ENCODE measurements at places on chromosomes 12 and 14.

DNA sequence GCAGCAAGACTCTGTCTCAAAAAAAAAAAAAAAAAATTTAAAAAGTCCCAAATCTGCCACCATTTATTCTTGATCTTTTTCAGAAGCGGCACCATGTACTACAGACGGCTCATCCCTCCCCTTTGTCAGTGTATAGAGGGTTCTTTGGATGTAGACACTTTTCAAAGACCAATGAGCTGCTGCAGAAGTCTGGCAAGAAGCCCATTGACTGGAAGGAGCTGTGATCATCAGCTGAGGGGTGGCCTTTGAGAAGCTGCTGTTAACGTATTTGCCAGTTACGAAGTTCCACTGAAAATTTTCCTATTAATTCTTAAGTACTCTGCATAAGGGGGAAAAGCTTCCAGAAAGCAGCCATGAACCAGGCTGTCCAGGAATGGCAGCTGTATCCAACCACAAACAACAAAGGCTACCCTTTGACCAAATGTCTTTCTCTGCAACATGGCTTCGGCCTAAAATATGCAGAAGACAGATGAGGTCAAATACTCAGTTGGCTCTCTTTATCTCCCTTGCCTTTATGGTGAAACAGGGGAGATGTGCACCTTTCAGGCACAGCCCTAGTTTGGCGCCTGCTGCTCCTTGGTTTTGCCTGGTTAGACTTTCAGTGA is 6.5 kb upstream of the ACACB start:
- no peak for DNase-seq

DNA sequence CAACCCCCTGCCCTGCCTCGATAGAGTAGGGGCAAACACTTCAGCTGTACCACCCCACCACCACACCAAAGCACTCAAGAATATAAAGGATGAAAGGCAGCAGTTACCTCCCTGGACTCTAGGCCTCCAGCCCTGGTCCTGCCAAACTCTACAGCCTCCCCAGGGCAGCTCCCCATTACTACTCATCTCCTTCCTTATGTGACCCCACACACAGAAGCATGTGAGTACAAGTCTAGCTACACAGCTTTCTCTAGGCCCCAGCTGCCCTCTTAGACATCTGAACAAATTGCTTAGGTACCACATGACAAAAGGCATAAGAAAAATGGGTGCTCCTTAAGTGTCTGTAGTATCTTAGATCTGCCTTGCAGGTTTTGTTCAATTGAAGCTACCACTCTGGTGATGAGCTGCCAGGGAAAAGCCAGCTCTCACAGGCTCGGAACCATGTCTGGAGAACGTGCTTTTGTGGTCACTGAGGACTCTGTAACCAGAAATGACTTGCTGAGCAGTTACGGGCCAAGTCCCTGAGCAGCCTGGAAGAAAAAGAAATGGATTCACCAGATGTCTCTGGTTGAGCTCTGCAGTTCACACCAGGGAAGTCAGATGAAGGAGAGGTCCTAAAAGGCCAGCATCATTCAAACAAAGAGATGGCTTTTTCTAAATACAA is 32.8 kb downstream of the FMNL3 start:
- DNase-seq, result no peak

GRCh38 chr12:10385166-10385613 is 4.7 kb downstream of the KLRK1 start:
- DNase-seq, result no peak

DNA sequence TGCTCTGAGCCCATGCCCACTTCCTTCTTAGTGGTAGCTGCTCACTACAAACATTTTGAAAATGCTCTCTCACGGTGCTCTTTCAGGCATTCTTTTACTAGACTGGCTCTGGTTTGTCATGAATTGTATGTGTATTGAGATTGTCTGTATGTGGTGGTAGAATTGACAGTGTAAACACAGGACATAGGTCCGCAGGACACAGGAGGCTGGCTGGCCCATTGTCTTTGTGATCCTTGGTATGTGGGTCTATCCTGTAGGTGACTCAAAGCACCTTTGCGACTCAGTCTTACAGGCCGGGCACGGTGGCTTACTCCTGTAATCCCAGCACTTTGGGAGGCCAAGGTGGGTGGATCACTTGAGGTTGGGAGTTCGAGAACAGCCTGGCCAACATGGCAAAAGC is 250.9 kb downstream of the C12orf75 start:
- DNase-seq, result no peak

DNA sequence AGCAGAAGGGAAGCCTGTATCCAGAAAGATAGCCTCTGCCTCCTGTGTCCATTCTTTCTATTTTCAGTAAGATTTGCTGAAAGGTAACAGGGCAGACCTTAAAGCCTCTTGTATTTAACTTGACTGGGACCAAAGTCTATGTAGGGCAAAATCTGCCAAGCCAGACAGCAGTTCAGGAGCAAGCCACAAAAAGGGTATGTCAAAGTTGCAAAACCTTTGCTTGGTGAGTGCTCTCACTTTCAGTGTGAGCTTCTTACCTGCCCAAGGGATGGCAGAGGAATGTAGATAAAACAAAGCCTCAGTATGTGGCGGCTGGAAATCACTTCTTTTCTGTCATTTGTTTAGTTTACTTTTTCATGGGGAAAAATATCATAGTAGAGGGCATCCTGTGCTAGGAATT is 63.1 kb downstream of the PLEKHG7 start:
- DNase-seq, result no peak

DNA sequence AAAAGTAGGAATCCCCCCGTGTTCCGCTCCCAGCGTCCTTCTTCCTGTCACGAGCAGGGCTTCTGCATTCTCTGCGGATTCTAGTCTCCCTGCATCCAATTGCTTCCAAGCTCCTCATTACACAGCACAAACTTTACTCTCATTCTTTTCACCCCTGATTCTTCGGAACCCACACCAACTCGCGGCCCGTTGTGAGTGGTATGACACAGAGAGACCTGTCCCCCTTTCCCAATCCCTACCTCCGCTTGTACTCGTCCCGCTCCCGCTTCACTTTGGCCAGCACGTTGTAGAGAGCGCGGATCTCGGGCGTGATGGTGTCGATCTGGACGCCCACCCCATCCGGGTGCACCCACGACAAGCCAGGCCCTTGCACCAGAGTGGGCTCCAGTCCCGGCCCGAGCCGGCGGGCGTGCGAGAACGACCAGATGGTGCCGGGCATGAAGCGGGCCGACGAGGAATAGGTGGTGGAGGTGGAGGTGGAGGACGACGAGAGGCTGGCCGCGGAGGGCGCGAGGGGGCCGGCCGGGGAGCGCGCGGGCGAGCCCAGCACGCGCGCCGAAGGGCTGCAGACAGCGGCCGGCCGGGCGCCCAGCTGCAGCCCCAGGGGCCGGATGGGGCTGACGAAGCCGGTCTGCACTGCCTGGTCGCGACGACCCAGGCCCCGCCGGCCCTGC is 687 bp downstream of the IFFO1 start:
- no peak for DNase-seq

GRCh38 chr12:73161970-73162369 is 889.8 kb downstream of the TRHDE start:
- no peak for DNase-seq

- DNase-seq, result peak; percentile 4
Observed at GRCh38 chr14:39673270-39673711, 241.1 kb upstream of the FBXO33 start.

DNA sequence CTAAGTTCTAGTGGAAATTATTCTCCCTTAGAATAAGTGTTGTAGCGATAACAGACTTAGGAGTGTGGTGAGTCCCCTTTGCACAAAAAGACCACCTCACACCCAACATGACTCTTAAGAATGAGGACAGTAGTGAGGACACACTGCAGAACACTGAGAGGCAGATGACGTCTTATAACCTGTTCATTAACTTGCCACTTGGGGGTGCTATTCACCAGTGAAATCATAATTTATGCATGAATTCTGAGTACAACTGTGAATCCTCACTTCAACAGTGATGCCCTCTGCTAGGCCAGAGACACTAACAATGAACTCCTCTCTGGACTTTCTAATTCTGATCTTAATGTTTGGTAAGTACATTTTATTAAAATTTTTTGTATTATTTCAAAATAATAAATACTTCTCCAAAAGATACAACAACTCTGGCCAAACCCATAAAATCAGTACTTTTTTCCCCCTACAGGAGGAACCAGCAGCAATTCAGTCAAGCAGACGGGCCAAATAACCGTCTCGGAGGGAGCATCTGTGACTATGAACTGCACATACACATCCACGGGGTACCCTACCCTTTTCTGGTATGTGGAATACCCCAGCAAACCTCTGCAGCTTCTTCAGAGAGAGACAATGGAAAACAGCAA is 274.7 kb downstream of the DAD1 start:
- DNase-seq, result peak; percentile 42

- DNase-seq, result no peak
Observed at GRCh38 chr12:131457331-131458047, 253.4 kb upstream of the SFSWAP start.

- DNase-seq, result peak; percentile 73
Observed at GRCh38 chr12:27081668-27082111, 688 bp downstream of the C12orf71 start.

DNA sequence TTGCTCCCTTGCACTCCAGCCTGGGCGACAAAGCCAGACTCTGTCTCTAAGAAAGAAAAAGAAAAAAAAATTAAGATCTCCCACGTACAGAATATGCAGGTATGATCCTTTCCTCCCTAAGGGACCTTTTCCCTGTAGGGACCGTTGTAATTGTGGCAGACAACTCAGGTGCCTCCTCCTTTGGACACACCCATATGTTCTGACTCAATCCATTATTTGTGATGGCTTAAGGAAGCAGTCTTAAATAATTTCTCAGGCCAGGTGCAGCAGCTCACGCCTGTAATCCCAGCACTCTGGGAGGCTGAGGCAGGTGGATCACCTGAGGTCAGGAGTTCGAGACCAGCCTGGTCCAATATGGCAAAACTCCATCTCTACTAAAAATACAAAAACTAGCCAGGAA is 53.1 kb downstream of the TMCC3 start:
- DNase-seq, result no peak

DNA sequence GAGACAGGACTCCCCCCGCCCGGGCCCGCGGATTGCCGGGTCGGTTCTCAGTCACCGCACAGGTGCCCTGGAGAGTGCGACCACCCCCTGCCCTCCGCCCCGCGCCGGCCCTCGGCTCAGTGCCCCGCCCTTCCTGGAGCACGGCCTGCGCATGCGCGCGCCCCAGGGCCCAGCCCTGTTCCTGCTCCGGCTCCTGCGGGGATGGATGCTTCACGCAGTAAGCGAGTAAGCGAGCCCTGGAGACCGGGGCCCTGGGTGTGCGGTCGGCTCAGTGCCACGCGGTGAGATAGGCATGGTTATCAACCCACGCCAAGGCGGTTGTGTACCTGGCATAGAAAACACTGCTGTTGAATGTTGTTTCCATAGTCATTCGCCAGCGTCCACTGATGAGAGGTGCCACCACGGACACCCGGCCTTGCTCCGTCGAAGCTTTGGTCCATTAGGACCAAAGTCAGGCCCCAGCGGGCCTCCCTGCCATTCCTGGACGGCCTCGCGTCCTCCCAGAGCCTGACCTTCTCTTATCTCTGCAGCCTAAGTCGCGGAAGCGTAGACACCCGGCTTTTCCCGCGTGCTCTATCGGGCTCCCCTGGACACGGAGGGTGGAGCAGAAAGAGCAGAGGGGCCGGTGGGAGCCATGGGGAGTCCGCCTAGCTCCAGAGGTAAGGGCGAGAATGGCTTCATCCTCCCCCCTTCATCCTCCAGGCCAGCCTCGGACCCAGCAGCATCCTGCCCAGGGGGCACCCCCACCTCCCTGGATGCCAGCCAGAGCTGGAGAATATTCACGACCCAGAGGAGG is 90.6 kb downstream of the PAPOLA start:
- DNase-seq, result peak; percentile 80

DNA sequence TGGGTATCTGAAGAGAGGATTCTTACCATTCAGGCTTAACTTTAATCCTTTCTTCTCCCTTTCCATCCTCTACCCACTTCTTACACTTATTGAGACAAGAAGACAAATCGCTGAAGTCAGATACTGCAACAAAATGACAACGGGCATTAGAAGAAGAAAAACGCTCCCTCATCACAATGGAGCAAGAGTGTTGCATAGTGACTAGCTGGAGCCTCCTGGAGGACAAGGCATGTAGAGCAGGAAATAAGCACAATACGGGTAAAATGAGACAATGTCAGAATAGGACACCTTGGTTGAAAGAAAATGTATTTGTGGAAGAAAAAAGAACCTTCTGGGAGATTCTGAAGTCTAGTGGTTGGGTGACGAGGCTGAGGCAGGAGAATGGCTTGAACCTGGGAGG is 501.0 kb downstream of the RERGL start:
- no peak for DNase-seq

DNA sequence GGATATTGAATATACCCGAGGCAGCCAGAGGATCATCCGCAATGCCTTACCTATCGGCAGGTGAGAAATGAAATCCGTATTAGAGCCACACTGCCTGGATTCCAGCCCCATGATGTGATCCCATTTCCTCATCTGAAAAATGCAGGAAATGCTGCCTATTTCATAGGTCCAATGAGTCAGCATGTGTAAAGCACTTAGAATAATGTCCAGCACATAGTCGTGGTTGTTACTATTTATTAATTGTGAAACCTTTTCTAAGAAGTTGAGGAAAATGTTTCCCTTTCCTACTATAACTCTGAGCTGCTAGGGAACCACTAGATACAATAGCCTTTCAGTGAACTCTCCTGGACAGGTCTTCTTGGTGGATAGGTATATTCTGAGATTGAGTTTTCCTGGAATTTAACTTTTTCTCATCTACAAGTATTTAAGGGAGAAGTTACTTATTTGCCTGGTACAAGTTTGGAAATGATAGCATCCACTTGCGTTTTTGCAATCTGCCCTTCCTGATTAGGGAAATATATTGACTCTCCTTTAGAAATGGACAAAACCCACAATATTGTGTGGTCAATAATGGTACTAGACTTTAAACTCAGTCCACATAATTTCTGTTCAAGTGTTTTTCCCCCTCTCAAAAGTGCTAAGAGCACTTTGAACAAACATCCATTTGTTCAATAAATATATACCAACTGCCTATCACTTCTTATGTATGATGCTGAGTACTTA is 12.2 kb downstream of the POLR3B start:
- peak; percentile 70 for DNase-seq

GRCh38 chr12:41140117-41140516 is 48.0 kb upstream of the PDZRN4 start:
- no peak for DNase-seq

- DNase-seq, result peak; percentile 58
Observed at GRCh38 chr12:123150744-123151456, at the start of gene PITPNM2. Gene PITPNM2 (minus strand): TSS chr12:123151090. CDS start chr12:123034590, 116,500 bp downstream.

GRCh38 chr14:81137316-81137715 is 83.4 kb downstream of the GTF2A1 start:
- peak; percentile 77 for DNase-seq

DNA sequence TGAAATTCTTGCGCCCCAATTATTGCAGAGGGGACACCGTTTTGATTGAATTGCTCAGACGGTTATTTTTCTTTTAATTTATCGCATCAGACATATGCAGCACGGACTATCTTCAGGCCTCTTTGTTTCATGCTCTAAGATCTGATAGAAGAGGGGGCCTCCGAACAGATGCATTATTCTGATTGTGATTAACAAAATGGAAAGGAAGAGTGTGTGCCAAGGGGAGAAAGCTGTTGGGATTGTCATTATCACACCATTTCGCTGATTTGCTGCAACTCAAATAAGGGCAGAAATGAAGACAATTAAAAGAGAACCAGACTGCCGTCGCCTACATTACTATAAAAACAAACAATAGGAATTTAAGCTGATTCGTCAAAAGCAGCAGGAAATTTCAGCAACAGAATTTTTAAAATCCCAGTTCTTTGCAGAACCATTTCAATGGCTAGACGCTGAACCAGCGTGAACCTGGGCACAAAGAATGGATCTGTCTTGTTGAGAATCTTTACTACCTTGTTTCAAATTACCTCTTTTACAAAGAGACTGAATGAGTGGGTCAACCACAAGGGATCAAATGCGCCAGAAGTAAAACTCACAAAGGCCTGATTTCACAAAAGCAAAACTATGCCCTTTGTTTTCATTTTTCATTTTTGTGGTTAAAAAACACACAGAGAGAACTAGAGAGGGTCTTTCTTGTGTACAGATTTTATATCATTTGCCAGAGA is 30.6 kb downstream of the TMEM132D start:
- no peak for DNase-seq

All from RWPE1 (cell line).